ENCODE measurements at places on chromosomes 11 and 22.
A peak's percentile ranks its signal among the peaks of the same experiment; 100 is the strongest.

GRCh38 chr22:31825513-31825912 is 71.7 kb downstream of the DEPDC5 start:
- no peak for DNase-seq

- DNase-seq, result no peak
These were observed 17.2 kb downstream of the BRD1 start for GRCh38 chr22:49810363-49811019.

DNA sequence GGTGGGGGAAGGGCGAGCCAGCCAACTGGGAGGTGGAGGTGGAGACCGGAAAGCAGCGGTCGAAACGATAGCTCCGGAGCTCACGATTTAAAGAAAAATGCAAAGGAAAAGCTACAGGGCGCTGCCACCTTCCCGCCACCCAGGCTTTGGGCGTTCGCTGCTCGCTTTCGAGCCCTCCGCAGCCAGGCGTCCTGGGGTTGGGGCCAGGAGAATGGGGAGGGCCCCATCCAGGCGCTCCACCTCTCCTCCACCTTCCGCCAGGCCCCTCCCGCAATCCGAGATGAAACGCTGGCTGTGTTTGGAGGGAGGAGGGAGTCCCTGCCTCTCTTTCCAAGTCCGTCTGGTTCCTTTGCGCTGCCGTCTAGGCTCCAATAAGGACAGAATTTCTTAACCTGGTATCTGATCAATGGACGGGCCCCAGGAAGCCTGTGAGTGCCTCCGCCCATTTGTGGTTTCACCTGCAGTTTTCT is 483 bp upstream of the ABTB2 start:
- DNase-seq, result peak; percentile 62

DNA sequence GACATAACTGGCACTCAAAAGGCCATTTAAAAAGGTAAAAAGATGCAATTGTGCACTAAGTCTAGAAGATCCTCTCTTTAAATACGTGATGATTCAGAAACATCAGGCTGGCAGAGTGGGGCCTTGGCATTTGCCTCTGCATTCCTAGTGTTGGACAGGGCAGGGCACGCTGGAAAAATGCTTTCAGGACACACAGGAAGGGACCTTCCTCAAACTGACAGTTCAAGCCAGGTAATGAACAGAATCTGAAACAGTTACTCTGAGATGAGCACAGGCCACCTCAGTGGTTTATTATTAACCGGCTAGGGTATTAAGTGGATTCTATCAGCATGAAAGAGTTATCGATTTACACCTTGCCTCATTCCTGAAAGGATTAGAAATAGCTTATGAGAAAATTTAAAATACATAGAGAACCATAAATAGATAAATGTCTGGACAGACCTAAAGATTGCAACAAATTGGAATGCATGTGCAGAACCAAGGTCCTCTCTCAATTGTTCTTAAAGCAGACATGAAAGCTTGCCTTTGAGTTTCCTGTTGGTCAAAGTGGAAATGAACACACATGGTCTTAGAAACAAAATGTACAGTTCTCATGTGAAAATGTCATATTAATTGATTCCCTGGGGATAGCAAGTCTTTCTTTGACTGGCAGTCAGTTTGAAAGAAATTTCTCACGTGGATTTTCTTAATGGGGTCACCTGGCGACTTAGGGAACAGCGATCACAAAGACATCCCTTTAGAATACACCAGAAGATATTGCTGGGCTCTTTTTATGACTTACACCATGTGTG is 21.5 kb upstream of the CSNK2A3 start:
- DNase-seq, result no peak

GRCh38 chr11:46273511-46274205 is 3.8 kb upstream of the CREB3L1 start:
- no peak for DNase-seq

Data from Right ventricle myocardium superior (tissue), 1 donor.